ENCODE measurements at places on chromosomes 12 and 14.

GRCh38 chr14:67411820-67412421, at the start of gene PLEK2:
PLEK2 (minus strand) TSS chr14:67412165; CDS start chr14:67412059, 106 bp downstream.
- no peak for DNase-seq

DNA sequence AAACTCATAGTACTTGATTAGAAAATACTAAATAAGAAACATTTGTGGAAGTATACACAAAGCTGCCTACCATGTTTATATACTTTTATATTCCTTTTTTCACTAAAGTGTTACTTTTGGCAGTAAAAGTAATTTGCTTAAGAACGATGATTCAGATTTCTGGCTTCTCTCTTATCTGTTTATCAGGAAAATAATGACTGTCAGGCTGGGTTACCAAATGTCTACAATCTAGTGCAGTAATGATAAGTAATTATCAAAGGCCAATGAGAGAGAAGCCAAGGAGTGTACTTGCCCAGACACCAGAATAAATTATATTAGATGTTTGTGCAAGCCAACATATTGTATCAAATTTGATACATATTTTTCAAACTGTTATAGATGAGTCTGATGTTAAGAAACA, 113.4 kb downstream of the RALGAPA1 start:
- DNase-seq = no peak

DNA sequence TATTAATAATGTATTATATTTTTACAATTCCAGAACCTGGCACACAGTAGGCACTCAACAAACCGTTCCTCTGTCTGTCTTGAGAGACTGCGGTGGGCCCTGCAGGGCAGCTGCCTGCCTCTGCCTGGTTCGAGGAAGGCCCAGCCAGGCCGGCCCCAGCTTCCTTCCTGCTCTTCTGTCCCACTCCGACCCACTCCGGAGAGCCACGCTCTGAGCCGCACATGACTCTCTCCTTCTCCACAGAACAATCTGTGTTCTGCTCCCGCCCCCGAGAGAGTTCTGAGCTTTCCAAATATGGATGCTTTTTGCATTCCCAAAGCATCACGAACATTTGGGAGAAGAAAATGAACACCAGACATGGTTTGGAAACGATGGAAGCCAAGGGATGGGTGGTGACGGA, 57.3 kb downstream of the TTC7B start:
- DNase-seq = no peak

GRCh38 chr12:100656141-100656540, 82.7 kb downstream of the GAS2L3 start:
- DNase-seq = no peak

DNA sequence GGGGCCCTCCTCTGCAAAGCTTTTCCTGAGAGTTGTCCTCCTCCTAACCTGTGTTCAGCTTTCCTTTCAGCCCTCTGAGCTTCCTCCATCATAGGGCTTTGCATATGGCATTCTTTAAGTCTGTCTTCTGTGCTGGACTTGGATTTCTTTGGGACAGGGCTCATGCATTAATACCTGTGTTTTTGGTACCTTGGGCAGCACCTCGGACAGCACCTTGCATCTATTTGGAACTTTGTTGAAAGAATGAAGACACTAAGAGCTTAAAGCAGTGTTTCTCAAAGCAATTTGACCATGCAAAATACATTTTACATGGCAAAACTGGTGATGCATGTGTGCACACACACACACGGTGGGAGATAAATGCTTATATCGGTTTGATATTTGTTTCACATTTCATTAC, 115.0 kb upstream of the SRRM4 start:
- DNase-seq = no peak

DNA sequence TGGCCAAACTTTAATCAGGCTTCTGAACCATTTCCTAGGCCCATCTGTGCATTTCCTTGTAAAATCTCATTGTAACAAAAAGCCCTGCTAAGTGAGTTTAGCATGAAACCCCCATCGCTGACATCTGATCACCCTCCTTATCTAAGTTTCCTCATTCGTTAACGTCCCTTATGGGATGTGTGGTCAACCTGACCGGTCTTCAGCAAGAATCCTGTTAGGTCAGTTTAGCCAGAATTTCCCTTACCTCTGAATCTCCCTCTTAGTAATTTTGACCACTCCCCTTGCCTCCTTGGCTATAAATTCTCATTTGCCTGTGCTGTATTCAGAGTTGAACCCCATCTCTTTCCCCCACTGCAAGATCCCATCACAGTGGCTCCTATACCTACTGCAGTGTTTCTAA, 239.3 kb downstream of the RMST start:
- DNase-seq = no peak

- no peak for DNase-seq
Measured at GRCh38 chr12:5083955-5084849, 40.5 kb downstream of the KCNA5 start.

- no peak for DNase-seq
Measured at GRCh38 chr12:3453206-3453989, 37.6 kb upstream of the PRMT8 start.

DNA sequence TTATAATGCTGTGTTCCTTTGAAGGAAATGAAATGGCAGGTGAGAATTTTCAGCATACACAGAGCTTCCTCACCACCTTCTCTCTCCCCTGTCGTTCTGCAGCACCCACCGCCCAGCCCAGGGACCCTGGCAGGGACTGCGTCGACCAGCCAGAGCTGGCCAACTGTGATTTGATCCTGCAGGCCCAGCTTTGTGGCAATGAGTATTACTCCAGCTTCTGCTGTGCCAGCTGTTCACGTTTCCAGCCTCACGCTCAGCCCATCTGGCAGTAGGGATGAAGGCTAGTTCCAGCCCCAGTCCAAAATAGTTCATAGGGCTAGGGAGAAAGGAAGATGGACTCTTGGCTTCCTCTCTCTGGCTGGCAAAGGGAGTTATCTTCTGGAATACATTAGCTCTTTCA, 35.1 kb downstream of the PAPLN start:
- DNase-seq = peak; percentile 69

GRCh38 chr14:75628816-75629215, 31.9 kb downstream of the ERG28 start:
- DNase-seq = no peak

GRCh38 chr12:115404761-115405470, 720.9 kb upstream of the TBX3 start:
- DNase-seq = no peak

DNA sequence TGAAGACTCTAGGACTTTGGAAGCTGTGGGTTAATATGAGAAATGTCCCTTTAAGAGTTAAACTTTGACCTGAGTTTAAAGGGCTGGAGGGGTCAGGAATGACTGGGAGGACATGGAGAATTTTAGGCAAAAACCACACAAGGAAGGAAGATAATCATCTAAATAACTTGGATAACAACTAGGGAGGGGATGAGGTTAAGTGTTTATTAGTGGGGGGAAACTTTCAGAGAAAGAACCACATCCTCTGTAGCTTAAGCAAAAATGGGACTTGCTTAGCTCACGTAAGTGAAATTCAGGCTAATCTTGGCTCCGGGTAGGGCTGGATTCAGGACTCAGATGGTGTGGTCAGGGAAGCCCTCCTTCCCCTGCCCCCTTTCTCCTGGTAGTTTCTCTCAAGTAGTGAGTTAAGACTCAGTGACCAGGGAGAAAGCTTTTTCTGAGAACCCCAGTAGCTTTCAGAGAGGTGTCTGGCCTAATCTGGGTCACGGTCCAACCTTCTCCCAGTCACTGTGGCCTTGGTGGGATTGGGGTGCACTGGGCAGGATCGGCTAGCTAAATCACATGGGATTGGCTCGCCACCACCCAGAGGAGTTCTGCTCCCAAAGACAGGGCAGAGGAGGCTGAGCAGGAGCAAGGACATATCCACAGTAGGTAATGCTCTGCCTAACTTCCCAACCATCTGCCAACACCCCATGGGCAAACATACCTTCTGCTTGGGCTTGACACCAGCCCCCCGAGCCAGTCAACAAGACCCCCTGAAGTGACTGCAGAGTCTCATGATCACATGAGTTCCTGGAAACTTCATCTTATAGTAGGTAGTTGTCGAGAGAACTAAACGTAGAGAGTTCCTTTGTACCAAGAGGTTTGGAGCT, 52.8 kb downstream of the ARF6 start:
- no peak for DNase-seq

GRCh38 chr14:54116972-54117371, 160.3 kb upstream of the BMP4 start:
- no peak for DNase-seq

DNA sequence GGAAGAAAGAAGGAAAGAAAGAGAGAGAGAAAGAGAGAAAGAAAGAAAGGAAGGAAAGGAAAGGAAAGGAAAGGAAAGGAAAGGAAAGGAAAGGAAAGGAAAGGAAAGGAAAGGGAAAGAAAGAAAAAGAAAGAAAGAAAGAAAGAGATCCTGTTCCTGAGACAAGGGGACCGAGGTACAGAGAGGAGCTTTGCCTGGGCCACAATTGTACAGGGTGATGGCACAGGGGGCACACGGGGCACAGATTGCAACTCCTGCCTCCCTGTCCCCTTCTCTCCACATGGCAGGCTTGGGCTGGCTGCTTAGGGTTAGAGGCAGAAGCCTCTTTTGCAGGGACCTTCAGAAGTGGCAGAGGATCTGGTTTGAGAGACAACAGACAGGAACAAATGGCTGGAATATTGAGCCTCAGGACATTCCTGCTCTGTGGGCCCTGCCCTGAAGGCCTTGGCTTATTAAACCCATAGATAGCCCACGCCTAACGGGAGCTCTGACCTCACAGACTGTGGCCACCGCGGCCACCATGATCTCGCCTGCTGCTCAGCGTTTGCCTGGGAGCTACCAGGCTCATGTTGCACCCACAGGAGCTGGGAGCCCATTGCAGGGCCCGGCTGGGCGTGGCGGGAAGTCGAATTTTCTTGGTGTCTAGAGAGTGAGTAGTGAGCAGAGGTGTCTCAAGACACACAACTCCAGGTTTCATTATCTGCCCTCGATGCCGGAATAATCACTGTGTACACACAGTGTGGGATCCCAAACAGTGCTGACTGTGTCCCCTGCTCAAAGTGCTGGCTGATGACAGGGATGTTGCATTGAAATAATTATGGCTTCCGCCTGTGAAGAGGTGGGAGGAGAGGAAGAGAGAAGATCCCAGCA, 147.9 kb upstream of the NCOR2 start:
- DNase-seq = no peak

GRCh38 chr12:63150713-63151622, at the start of gene AVPR1A:
AVPR1A (minus strand) TSS chr12:63151201; CDS start chr12:63150836, 365 bp downstream.
- DNase-seq = no peak

- DNase-seq = no peak
Measured at GRCh38 chr14:106318700-106319099, 792.3 kb downstream of the TMEM121 start.
